ENCODE measurements at places on chromosomes 13 and 19.

GRCh38 chr13:108508263-108508662 lies 121.1 kb upstream of the MYO16 start:
- DNase-seq, result no peak

- DNase-seq, result no peak
Observed at GRCh38 chr19:1364070-1364704, 19.5 kb upstream of the NDUFS7 start.

GRCh38 chr19:41479757-41480191 lies 36.8 kb downstream of the ERICH4 start:
- DNase-seq, result no peak

- DNase-seq, result peak; percentile 68
Observed at GRCh38 chr13:98484289-98485219, 92.4 kb downstream of the STK24 start.

- DNase-seq, result no peak
Observed at GRCh38 chr13:77703408-77703807, 5.9 kb downstream of the SLAIN1 start.

DNA sequence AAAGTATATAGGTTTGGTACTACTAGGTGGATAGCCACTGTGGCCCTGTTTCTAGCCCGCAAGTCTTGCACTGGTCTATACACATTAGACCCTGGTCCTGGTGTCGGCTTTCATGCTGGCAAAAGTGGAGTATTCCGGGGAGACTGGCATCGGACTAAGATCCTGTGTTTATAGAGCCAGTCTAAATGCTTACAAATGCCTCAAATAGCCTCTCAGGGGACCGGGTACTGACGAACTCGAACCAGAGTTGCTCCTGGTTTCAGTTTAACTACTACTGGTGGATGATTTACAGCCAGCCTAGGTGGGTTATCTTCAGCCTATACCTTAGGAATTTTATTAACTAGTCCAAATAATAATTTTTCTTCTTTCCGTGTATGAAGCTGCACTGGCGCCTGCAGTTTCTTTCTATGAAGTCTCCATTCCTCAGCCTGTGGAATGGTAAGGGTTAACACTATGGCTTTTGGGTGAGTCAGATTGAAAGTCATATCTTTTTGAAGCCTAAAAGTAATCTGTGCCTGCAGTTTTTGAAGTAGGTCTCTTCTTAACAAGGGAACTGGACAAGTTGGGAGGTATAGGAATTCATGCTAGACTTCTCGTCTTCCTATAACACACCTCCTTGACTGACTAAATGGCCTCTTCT lies 51.3 kb downstream of the OR10H4 start:
- no peak for DNase-seq

GRCh38 chr13:70923863-70924752 lies 815.9 kb upstream of the KLHL1 start:
- no peak for DNase-seq

GRCh38 chr19:51784922-51785690 lies 9.9 kb upstream of the FPR3 start:
- DNase-seq, result no peak

DNA sequence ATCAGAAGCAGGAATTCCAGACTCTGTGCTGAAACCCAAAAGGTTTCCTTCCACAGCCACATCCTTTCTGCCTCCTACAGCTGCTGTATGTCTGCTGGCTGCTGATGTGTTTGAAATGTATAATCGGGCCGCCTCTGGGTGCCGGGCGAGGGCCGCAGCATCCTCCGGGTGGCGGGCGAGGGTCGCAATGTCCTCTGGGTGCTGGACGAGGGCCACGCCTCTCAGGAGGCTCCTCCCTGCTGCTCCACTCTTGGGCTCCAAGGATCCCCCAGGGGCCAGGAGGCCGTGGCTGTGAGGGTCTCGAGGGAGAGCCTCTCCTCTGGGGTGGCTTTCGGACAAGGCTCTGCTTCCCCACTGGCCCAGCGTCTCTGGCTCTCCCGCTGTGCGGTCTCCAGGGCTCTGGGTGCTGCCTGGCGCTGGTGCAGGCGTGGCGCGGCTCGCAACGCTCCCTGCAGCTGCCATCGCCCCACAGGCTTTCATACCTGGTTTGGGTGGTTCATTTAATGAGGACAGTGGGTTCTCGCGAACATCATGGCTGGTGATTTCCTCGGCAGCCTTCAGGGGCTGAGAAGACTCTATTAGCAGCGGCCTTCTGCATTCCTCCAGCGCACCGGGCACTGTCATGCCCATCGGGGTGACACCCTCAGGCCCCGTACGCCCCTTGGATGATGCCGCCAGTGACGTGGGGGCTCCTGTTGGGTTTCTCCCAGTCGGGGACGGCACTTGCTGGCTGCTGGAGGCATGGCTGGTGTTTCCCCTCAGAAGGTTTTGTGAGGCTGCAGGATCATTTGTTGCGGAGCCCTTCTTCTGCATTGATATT lies 41.8 kb upstream of the GRTP1 start:
- no peak for DNase-seq

DNA sequence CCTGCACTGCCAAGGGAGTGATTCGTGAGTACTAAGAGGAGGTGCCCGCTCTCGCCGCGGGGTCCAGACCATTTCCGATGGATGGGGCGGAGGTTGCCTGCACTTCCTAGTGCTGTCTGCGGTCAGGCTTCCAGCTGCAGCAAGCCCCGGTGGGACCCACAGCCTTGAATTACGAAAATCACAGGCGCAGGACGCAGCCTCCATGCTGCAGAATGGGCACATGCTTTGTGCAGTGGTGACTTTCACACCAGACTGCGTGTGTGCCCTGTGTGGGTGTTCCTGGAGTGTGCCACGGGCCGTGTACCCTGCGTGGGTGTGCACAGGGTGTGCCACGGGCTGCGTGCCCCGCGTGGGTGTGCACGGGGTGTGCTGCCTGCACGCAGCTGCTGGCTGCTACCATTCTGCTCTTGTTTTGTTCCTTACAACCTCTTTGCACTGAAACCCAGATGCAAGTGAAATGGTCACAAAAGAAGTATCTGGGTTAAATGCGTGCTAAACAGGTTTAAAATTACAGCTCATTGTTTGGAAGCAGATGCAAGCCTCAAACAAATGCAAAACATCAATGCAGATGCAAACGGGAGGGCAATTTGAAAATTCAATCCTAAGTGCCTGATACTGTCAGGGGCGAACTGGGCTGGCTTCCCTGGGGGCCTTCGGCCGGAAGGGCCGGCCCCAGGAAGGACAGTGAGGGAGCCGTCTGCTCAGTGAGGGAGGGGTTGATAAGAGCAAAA lies 221.2 kb upstream of the SOX1 start:
- DNase-seq, result no peak

GRCh38 chr19:1567848-1568227 lies 287 bp downstream of the MEX3D start:
- DNase-seq, result no peak

DNA sequence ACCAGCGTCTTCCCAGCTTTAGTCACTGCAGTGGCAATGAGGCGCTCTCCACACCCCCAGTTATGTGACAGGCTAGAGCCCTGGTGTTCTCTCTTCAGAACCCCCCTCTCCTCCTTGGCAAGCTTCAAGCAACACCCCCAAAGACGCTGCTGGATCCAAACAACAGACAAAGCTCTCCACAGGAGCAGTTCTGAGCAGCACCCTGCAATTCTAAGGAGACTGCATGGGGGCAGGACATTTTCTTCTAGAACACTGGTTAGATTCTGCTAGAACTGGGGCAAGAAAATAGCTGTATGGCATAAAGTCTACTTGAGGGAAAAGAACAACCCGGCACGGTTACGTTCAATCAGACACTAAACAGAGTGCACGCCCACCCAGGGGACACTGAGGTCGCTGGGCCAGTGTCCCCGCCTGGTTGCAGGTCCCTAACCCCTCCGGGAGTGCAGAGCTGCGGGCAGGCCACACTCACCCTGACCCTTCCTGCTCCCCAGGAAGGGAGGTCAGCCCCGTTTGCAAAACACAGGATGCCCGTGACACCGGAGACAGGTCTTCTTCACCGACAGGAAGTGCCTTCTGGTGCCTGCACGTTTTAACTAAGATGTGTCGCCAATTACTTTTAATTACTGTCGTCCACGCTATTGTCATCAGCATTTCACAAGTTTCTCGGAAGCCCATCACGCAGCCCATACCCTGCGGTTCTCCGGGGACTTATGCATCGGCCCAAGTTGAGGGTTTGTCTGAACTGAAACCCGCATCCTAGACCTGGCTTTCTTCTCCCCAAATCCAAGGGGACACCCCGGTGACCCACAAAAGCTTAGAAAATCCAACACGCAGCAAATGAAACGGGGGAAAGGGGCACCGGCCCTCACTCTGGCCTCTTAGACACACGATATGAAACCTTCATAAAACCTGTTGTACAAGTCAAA lies 943 bp downstream of the GJB6 start:
- no peak for DNase-seq

- DNase-seq, result peak; percentile 40
Observed at GRCh38 chr13:97976610-97977521, 23.4 kb downstream of the IPO5 start.

DNA sequence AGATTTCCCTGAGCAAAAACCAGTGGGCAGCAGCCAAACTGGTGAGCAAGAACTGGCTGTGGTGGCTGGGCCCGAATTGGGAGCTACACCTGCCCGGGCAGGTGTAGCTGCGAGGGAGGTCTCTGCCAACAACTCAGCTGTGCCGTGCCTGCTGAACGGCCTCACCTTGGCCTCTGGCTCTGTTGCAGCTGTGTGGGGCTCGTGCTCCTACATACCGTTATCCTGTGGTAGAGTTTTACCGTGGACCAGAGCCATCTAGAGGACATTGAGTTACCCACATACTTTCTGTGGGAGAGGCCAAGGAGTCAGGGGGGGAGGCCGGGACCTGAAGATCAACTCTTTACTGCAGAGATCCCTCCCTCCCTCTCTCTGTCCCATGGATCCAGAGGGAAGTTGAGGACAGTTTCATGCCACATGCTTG lies 113.2 kb downstream of the TM9SF2 start:
- DNase-seq, result peak; percentile 20

DNA sequence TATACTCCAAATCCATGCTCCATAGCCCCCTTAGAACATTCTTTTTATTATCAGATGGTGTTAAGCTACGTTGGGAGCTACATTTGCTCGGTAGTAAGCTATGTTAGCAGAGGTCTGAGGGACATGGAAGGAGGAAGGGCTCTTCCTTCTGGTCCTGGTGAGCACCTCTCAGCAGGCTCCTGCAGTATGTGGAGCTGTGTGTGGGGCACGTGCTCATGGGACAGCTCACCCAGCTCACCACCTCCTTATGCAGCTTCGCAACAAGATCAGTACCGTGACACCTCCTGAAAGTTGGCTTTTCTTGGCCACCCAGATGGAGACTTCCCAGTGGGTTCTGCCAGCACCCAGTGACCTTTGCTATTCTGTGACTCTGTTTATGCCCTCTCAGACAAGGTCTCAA lies 400.5 kb upstream of the SLC10A2 start:
- DNase-seq, result no peak

- DNase-seq, result no peak
Observed at GRCh38 chr13:94495806-94496205, 16.3 kb upstream of the DCT start.

- no peak for DNase-seq
Observed at GRCh38 chr13:91056746-91057145, 290.7 kb upstream of the MIR17HG start.

DNA sequence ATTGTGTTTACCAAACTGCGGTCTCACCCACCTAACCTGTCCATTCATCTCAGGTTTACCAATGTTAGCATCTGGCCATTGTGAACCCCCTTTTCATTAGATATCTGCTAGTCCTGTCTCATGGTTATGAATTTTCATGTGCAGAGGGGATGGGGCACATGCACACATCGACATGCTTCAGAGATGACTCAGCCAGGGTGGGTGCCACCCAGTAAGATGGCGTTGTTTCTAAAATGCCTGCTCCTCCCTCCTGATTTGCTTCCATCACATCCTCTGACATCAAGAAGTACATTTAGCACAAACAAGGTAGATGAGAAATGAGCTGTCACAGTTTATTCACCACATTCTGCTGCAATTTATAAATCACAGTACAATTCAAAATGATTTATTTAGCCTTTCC lies 51.3 kb downstream of the GPALPP1 start:
- DNase-seq, result no peak

DNA sequence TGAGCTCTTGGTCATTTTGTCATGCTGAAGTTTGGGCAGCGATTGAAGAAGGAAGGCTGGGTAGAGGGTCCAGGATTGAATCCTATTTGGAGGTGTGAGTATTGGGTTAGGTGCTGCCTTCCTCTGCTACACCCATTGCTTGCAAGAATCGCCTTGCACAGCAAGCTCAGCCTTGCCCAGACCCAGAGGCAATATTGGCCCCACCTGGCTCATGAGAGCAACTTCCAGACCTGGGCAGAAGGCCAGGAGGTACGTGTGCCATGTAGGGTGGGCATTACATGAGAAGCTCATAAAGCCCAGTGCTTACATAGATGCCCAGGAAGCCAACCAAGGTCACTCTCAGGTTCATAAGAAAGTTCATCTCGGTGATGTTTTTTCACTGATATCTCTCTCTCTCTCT lies 718.0 kb downstream of the EFNB2 start:
- no peak for DNase-seq

DNA sequence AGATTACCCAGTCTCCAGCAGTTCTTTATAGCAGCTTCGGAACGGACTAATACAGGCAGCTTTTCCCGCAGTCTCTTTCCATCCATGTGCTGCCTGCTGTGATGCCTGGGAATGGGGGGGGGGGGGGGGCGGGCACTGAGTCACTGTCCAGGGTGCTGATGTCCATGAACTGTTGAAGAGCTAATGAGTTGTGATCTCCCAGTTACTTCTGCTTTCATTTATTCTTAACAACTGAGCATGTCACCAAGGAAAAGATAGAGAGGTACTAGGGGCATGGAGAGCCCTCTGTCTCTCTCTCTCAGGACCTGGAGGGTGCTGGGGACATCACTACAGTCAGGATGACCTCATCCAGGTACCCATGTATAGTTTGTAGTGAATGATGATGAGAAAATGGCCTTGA lies 20.3 kb upstream of the CEACAM1 start:
- no peak for DNase-seq

- DNase-seq, result no peak
Observed at GRCh38 chr13:79880818-79881217, 399.9 kb downstream of the NDFIP2 start.

- peak; percentile 50 for DNase-seq
Observed at GRCh38 chr19:38417544-38418506, 8.2 kb downstream of the RASGRP4 start.

DNA sequence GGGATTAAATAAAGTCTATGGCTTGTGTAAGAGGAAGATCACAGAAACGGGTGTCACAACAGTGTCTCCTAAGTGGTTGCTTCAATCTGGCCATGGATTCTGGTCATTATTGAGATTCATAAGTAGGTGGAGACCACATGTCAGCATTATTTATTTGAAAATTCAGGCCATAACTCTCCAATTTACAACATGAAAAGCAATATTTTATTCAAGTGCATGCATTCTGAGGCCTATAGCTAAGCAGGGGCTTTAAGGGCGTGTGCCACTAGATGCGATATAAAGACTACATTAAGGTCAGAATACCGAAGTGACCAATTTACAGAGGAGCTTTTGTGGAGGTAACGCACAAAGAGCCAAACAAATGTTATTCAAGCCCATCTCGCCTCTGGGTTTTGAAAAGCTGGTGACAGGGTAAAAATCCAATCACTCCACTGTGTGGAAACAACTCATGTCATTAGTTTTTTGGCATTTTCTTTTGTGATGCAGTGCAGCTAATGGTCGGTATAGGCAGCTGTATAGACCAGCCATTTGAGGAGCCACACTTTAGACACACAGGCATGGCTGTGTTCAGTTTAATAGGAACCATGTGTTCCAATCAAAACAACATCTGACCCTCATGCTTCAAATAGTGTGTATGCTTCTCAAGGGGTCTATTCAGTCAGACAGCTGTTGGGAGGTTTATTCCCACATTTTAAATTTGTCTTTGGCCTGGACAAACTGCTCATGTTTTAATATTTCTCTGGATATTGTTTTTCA lies 123.7 kb downstream of the KL start:
- DNase-seq, result no peak

Data from activated CD8-positive, alpha-beta memory T cell treated with anti-CD3 and anti-CD28 coated beads, Interleukin-2, amount 50 U/mL, for 4 hours (primary cell).